ENCODE measurements at places on chromosomes 6 and 20.

- no peak for DNase-seq
These were observed 548 bp upstream of the TMEM74B start for GRCh38 chr20:1185316-1185741.

DNA sequence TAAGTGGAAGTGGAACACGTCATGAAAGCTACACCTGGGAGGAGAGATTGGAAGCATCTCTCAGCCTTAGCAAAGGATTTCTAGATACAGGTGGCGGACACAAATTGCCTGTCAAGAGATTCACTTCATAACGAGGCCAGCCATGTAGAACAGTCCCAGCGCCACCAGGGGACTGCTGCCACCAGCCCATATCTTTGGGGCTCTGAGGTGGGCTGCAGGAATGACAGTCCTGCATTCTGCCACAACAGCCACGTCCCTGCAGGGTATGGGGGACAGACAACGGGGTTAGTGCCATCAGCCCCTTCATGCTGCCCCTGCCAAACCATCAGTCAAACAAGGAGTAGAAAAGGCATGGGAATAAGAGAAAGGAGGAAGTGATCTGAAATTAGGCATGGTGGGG, 81.2 kb upstream of the SASH1 start:
- no peak for DNase-seq

DNA sequence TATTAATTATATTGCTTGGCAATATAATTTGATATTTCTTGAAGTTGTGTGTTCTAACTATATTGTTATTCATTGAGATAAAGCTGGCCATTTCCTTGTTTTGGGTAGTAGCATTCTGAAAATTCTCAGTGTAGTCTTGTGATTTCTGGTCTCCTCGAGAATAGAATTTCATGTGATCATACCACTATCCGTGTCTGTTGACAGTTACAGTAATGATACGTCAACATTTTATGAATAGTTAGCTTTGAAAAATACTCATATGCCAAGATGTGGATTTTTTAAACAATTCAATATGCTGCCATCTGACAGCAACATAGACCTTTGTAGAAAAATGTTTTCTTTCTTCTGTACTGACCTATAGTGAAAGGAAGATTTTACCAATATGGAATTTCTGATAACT, 723.7 kb upstream of the SLC35B3 start:
- DNase-seq, result no peak

GRCh38 chr6:142802124-142802523, 142.9 kb downstream of the HIVEP2 start:
- DNase-seq, result no peak

- peak; percentile 14 for DNase-seq
These were observed 28.0 kb upstream of the TULP4 start for GRCh38 chr6:158284007-158284875.

DNA sequence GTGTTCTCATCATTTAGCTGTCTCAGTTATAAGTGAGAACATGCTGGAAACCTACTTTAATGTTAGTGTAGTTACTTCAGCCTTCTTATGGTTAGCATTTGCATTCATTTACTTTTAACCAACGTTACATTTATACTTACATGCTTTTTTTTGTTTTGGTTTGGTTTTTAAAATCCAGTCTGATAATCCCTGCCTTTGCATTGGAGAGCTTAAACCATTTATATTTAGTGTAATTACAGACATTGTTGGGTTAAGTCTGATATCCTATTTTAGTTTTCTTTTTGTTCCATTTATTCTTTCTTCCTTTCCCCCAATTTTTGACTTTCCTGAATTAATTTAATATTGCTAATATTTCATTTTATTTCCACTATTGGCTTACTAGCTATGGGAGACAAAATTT, 70.2 kb downstream of the AIG1 start:
- DNase-seq, result no peak

GRCh38 chr6:100088009-100088408, 94.0 kb upstream of the MCHR2 start:
- no peak for DNase-seq

- no peak for DNase-seq
These were observed 8.6 kb upstream of the IL22RA2 start for GRCh38 chr6:137181891-137182653.

- no peak for DNase-seq
These were observed 677.6 kb downstream of the KIF16B start for GRCh38 chr20:15895560-15896084.

- DNase-seq, result no peak
These were observed 6.6 kb upstream of the SPO11 start for GRCh38 chr20:57323034-57323433.

DNA sequence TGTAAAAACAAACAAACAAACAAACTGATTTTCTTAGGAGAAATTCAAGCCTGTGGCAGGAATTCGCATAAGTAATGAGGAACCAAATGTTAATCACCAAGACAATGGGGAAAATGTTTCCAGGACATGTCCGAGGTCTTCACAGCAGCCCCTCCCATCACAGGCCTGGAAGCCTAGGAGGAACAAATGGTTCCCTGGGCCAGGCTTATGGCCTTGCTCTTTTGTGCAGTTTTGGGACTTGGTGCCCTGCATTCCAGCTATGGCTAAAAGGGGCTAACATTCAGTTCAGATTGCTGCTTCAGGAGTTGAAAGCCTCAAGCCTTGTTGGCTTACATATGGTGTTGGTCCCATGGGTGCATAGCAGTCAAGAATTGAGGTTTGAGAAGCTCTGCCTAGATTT, 1372.7 kb upstream of the CITED2 start:
- no peak for DNase-seq

GRCh38 chr6:40378725-40379074, 208.5 kb downstream of the LRFN2 start:
- DNase-seq, result no peak

GRCh38 chr6:20691185-20691584, 156.9 kb downstream of the CDKAL1 start:
- no peak for DNase-seq

DNA sequence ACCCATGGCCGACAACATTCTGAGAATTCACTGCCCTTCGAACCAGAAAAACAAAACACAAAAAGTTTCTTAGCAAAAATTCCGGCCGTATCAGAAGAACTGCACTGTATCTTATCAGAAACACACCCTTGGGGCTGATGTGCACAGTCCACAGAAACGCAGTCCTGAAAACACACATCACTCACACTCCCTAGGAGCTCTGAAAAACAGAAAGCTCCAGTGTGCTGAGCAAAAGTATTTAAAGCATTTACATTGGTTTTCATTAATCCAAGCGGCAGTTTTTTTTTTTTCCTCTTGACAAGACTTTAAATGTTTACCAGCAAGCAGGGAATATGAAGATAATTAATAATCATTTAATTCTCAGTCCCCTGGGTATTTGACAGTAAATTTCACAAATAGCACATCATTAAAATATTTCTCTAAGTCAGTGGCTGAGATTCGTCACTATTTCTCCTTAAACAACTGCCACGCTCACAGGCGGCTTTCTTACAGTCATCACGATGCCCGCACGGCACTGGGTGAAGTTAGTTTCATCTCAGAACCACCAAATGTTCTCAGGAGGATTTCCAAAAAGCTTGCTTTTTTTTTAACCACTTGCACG, 13.3 kb downstream of the NFATC2 start:
- DNase-seq, result no peak

DNA sequence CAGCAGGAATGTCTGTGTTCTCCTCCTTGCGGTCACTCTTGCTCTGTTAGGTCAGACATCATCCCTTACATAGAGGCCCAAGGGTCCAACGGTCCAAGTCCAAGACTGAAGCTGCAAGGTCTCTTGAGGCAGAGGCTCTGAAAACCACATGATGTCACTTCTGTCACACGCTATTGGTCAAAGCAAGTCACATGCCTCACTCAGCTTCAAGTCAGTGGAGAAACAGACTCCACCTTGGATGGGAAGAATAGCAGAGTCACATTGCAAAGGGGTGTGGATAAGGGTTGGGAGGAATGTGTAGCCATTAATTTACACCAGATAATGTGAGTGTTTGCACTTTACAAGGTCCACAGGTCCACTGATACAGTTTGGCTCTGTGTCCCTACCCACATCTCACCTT, 17.5 kb downstream of the SLC52A3 start:
- no peak for DNase-seq

GRCh38 chr20:48889140-48889790, 32.2 kb upstream of the ARFGEF2 start:
- DNase-seq, result no peak

GRCh38 chr6:15761045-15761502, 98.2 kb upstream of the DTNBP1 start:
- DNase-seq, result no peak

GRCh38 chr6:155084431-155085123, 89.5 kb downstream of the TIAM2 start:
- DNase-seq, result no peak

- no peak for DNase-seq
These were observed 87.1 kb downstream of the OGFRL1 start for GRCh38 chr6:71375676-71376075.

DNA sequence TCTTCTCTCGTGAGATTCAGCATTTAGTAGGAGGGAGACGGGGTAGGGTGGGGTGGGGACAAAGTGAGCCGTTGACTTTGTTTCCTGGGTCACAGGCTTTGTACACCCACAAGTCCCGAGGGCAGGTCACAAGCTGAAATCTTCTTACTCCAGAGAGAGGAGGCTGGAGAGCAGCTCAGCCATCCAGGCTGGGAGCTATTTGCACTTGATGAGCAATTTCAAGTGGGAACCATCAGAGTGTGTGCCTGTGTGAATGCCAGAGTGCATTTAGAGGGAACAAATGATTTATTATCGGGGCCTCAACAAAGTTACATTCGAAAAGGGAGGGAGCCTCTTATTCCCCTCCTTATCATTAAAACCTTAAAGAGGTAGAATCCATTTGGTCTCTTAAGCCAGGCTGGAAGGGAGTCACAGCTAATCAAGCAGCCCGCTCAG, 155.7 kb upstream of the JARID2 start:
- DNase-seq, result no peak

GRCh38 chr6:62808565-62809293, 402.5 kb upstream of the FKBP1C start:
- DNase-seq, result no peak

GRCh38 chr20:36582322-36582721, 8.9 kb downstream of the TGIF2 start:
- no peak for DNase-seq

GRCh38 chr6:109474995-109475394, 8.0 kb downstream of the ZBTB24 start:
- no peak for DNase-seq

DNA sequence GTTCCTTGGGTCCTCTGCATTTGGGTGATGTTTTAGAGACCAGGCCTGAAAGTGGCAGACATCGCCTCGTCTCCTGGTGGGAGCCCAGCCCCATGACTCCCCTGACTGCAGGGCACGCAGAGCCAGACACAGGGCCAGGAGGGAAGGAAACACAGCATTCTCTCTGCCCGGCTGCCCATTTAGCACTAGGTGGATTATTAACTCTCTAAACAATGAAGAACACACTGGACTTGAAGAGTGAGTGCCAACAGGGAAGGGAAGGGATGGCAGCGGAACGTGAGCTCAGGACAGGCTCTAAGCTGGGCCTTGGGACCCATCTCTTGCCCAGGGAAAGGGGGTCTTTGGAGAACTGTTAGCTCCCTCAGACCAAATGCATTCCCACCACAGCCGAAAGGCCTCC, 80.4 kb downstream of the TBXT start:
- DNase-seq, result no peak

GRCh38 chr6:100188754-100189153, 194.7 kb upstream of the MCHR2 start:
- DNase-seq, result no peak

DNA sequence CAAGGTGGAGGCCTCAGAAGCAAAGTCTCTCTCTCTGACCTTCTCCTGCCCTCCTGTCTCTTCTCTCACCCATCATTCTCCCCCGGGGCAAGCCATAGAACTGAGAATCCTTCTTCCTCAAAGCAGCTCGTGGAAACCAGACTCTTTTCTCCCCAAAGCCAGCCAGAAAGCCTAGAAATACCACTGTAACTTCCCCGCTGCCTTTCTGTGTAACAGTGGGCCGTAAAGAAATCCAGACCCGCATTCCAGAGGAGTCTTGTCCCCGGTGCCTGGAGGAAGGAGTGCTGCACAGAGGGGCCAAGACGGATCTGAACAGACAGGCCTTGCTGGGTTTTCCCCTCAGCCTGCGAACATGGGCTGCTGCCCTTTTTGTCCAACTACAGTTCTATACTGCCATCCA, 977 bp upstream of the SLC22A2 start:
- no peak for DNase-seq

- no peak for DNase-seq
These were observed 88.8 kb downstream of the PCSK2 start for GRCh38 chr20:17315407-17316231.

GRCh38 chr6:80077067-80077466, 29.4 kb upstream of the BCKDHB start:
- no peak for DNase-seq

DNA sequence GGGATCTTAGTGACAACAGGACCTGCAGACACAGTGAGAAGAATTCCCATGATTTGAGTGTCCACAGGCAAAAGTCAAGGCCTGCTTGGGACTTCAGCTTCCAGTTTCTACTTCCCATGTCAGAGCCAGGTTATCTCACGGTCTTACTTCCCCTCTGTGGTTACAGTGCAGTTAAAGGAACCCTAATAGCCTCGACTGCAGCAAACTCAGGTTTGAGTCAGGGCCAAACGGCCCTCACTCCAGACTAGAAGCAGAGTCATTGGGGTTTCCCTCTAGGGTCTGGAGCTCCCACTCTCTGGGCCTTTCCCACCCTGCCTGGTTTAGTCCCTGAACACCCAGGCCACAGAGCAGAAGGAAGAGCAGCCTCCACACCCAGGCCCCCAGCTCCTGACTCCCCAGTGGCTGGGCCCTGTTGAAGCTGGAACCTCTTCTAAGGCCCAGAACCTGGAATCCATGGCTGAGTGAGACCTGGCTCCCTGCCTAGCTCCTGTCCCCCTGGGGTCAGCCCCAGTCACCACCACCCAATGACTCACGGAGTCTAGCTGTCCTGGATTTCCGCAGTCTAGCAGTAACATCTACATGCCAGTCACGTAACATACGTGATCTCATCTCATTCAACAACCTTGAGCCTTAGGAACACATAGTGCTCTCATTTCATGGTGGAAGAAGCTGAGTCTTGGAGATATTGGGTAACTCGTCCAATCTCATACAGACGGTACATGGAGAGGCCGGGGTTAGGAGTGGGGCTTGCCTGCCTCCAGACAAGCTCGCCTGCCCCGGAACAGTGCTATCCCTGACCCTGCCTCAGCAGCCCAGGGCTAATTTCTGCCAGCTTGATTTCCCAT, 9.2 kb upstream of the GHRH start:
- no peak for DNase-seq

DNA sequence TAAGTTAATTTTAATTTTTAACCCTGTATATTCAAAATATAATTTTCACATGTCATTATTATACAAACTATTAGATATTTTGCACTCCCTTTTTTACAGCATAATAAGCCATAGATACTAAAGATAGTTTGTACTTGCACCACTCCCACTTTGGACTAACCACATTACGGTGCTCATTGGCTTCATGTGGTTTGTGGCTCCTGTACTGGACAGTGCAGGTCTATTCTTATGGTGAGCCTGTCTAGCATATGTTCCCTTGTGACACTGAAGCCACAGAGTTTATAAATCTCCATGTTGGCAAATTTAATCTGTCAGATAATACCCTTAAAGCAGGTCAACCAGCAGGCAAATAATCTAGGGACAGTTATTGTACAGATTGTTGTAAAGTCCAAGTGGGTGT, 354.4 kb upstream of the KCNQ5 start:
- DNase-seq, result no peak

- no peak for DNase-seq
These were observed 34.0 kb upstream of the BMP6 start for GRCh38 chr6:7691675-7692452.
